ENCODE measurements at places on chromosomes 6 and 20. TPM values are rescaled to one million over a fixed set of nuclear protein-coding genes. Genes with fewer than 3 reads are reported as not detected.

Gene OR2J3
- total RNA-seq = not detected

DNA sequence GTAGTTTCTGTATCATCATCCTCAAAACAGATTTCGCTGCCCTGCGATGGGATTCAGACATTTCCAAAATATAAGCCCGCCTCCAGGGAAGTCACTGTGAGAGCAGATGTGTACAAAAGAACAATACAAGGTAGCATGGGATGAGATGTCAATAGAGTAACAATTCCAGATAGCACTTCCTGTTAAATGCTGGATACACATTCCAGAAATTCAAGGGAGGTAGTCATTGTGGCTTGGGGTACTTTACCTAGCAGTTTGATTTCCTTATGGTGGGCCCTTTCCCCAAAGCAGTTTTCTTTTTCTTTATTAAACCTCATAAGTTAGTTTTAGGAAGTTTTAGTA, 2.5 kb downstream of the RNF217 start:
- no peak for DNase-seq

DNA sequence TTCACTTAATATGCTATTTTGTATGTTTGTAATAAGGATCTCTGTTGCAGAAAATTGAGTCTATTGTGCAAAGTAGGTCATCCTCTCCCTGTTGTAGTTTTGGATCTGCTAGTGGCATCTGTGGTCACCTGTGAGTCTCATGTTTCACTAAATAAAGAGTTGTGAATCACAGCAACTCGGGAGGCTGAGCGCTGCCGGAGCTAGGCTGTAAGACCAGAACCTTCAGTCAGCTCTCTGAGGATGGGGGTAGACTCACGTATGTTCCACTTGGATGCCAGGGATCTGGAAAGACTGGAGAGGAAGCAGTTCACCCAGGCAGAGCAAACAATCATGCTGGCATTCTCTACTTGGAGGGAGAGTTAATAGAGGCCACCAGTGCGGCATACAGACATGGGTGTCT, 187.3 kb upstream of the FOXA2 start:
- DNase-seq = no peak

- DNase-seq = peak; percentile 25
Measured at GRCh38 chr6:7042654-7043545, 64.9 kb upstream of the RREB1 start.

Measured in Karpas-422 (cell line).